ENCODE measurements at places on chromosomes 11 and 22.
A peak's percentile ranks its signal among the peaks of the same experiment; 100 is the strongest.

DNA sequence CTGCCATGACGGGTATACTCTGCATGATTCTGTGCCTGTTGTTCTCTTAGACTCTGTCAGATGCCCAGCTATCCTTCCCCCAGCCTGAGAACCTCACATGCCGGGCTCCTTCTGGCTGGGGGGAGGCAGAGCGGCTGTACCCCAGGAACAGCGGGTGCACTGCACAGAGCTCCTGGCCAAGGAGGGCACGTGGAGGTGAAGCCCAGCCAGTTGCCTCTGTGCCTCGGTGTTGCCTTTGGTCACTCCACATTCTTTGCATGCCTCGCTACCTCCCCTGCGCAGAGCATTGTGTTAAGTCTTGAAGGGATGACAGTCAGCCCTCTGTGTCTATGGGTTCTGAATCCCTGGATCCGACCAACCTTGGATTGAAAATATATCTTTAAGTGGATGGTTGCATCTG, 77.7 kb downstream of the FEZ1 start:
- no peak for DNase-seq

- DNase-seq = no peak
Observed at GRCh38 chr11:122337241-122337640, 221.2 kb upstream of the BLID start.

GRCh38 chr22:43571181-43571580, 159.4 kb downstream of the MPPED1 start:
- no peak for DNase-seq

DNA sequence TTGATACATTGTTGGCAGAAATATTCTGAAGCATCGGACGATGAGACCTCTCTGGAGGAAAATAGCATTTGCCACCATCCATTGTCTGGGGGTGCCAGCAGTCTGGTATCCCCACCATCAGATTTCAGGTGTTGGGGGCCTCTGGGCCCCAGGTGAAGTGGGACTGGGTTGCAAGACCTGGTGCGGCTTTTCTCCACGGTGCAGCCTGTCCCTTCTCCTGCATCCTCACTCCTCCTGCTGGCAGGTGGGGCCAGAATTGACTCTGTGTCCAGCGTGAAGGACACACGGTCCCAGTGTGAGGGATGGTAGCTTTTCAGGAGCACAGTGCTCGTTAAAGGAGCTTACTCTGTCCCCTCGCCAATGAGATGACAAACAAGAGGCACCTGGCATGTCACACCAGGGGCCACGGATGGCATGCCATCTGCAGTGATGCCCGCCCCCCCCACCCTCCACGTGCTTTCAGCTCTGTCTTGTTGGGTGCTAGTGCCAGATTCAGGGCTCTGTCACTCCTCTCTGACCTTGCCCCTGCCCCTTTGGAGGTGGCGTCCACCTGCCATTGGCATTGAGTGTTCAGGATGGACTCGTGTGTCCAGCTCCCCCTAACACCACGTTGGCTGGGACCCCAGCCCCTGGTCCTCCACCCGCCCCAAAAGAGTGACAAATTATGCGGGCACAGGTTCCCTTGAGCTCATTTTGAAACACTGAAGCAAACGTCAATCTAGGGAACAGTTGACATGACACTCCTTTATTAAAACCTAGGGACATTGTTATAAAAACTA, 62.4 kb downstream of the PARVG start:
- no peak for DNase-seq

DNA sequence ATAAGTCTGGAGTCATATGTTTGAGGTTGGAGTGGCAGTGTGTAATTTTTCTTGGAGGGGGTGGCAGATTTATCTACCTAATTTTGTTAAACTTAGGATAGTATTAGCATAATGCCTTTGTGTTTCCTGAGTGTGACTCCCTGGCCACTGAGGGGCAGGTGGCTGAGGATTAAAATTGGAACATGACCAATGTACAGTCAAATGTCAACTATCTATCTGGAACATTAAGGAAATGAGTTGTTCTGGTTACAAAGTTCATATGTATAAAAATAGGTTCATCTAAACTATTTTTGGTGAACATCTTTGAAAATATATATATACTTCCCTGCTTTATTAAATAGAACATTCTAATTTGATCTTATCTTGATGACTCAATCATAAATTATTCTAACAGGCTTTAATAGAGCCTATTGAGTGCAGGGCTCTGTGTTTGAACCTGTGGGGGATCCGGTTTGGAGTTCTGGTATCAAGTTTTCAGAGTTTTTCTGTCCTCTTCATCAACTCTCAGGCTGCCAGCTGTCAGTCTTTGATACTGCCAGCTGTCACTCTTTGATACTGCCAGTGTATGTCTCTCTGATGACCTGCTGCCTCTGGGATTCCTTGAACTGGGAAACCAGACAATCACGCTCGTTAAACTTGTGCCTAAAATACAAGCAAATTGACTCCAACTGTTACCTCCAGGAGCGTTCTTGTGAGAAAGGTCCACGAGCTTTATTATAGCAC, 309.6 kb downstream of the METTL15 start:
- DNase-seq = no peak

DNA sequence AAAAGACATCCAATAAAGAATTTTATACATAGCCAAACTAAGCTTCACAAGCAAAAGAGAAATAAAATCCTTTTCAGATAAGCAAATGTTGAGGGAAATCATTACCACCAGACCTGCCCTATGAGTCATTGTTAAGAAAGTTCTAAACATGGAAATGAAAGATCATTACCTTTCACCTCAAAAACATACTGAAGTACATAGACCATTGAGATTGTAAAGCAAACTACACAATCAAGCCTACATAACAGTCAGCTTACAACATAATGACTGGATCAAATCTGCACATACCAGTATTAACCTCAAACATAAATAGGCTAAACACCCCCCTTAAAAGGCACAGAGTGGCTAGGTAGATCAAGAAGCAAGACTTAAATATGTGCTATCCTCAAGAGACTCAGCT, 501.0 kb upstream of the LUZP2 start:
- no peak for DNase-seq

DNA sequence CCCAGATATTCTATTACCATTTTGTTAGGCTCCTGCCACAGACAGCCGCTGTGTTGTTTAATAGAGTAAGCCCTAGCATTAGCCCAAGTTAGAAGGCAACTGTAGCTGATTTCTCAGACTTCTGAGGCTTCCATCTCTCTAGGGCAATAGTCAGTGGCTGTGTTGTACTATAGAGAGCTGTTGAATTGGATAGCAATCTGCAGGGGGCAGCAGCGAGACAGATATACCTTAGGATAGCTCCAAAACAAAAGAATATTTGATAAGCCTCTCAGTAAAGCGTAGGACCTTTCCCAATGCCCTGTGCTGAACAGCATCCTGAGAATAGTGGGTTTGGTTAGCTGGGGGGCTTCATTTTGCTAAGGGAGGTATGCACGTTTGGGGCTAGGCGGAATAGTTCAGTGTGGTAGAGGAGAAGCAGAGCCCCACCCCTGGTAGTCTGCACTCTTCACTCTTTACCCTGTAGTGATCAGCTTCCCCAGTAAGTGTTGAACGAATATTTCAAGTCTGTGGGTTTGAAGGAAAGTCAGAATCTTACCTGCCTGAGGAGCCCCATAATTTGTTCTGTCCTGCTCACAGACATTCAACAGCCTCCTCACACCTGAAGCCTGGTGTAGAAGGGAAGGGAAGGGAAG, 515.1 kb downstream of the INSC start:
- DNase-seq = peak; percentile 9

GRCh38 chr11:1221848-1222311, 986 bp upstream of the MUC5B start:
- DNase-seq = peak; percentile 17

GRCh38 chr11:76524461-76524860, 79.6 kb downstream of the EMSY start:
- DNase-seq = no peak
